A549 treated with dexamethasone at 1 μM for 4 hours (cell line): ENCODE measurements at places on chromosomes 2 and 18. TPM values are rescaled to one million over a fixed set of nuclear protein-coding genes. Genes with fewer than 3 reads are reported as not detected.

The PSTPIP2 gene
- 0.17 to 0.33 TPM (median 0.25 TPM) in 5 replicates for total RNA-seq

The ST3GAL5 gene
- 20.2 to 30.7 TPM (median 24.8 TPM) in 5 replicates for total RNA-seq

The UPP2 gene
- total RNA-seq, result not detected in 5 replicates

The SLC5A7 gene
- not detected in 5 replicates for total RNA-seq

The AOX1 gene
- total RNA-seq, result 5.0 to 6.8 TPM (median 5.4 TPM) in 5 replicates

The CMPK2 gene
- 0.36 to 0.98 TPM (median 0.69 TPM) in 5 replicates for total RNA-seq

The GREB1L gene
- total RNA-seq, result 3.5 to 7.5 TPM (median 5.3 TPM) in 5 replicates
